ENCODE measurements at places on chromosomes 13 and 19.

- no peak for DNase-seq
Measured at GRCh38 chr19:31586282-31586681, 237.0 kb upstream of the TSHZ3 start.

DNA sequence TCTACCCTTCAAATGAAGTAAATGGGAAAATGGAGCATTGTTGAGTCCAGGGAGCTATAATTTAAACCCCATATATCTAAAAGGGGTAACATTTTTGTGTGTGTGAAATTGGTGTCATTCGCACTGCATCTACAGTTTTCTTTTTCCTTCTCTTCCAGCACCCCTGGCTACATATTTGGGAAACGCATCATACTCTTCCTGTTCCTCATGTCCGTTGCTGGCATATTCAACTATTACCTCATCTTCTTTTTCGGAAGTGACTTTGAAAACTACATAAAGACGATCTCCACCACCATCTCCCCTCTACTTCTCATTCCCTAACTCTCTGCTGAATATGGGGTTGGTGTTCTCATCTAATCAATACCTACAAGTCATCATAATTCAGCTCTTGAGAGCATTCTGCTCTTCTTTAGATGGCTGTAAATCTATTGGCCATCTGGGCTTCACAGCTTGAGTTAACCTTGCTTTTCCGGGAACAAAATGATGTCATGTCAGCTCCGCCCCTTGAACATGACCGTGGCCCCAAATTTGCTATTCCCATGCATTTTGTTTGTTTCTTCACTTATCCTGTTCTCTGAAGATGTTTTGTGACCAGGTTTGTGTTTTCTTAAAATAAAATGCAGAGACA, 28.6 kb downstream of the ALOX5AP start:
- no peak for DNase-seq

- no peak for DNase-seq
Measured at GRCh38 chr19:11191273-11191755, 6.0 kb downstream of the KANK2 start.

GRCh38 chr13:72415817-72416216, 311.6 kb downstream of the MZT1 start:
- DNase-seq: no peak

DNA sequence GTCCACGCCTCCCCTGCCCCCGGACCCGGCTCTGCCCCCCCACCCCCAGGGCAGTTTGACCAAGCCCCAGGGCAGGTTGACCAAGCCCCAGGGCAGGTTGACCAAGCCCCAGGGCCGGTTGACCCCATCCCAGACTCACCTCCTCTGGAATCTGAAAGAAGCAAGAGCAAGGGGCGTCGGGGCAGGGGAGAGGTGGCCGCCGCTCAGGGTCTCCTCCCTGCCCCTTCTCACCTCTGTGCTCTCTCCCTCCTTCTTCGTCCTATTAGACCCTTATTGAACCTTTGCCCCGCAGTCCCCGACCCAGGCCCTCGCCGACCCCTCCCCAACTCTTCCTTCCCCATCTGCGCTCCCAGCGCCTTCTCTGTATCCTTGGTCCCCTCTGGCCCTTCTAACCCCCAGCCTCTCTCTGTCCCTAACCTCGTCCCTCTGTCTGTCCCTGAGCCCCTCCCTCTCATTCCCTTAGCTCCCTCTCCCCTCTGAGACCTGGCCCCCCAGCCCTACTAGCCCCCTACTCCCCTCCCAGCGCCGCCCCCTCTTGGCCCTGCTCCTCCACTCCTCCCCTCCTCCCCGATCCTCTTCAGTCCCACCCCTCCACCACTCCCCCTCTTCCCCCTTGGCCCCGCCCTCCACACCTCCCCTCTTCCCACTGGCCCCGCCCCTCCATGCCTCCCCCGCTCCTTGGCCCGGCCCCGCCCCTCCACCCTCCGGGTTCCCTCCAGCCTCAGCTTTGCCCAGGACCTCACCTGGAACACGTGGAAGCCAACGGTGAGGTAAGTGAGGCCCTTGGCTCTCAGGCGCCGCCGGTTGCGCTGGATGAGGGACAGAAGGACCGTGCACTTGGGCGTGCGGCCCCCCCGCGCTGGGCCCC, 7.6 kb downstream of the CAPN12 start:
- DNase-seq: peak; percentile 39

GRCh38 chr13:45243077-45243476, 42.2 kb upstream of the KCTD4 start:
- no peak for DNase-seq

- DNase-seq: no peak
Measured at GRCh38 chr19:8663920-8664670, 33.7 kb downstream of the NFILZ start.

DNA sequence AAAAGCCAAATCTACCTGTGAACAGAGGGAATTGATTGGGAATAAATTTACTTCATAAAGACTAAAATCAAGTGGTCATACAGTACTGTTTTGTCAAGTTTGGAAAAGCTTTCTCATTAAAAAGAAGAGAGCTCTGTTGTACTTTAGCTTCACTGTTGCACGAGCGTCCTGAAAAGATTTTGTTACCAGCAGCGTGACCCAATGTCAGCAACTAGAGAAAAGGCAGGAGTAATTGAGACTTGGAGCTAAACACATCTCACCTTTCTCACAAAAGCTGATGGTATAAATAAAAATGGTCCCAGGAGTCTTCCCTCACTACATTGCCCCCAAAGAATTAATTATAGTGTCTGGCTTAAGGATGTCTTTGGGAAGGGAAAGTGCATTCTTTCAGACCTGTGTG, 613.7 kb downstream of the OLFM4 start:
- no peak for DNase-seq

GRCh38 chr19:42130254-42130573, 2.0 kb downstream of the POU2F2 start:
- no peak for DNase-seq

GRCh38 chr19:46294494-46294893, 2.3 kb upstream of the HIF3A start:
- DNase-seq: no peak

GRCh38 chr13:43804461-43805070, 17.8 kb upstream of the ENOX1 start:
- no peak for DNase-seq

- no peak for DNase-seq
Measured at GRCh38 chr19:898663-899062, 5.4 kb downstream of the RNU6-9 start.

DNA sequence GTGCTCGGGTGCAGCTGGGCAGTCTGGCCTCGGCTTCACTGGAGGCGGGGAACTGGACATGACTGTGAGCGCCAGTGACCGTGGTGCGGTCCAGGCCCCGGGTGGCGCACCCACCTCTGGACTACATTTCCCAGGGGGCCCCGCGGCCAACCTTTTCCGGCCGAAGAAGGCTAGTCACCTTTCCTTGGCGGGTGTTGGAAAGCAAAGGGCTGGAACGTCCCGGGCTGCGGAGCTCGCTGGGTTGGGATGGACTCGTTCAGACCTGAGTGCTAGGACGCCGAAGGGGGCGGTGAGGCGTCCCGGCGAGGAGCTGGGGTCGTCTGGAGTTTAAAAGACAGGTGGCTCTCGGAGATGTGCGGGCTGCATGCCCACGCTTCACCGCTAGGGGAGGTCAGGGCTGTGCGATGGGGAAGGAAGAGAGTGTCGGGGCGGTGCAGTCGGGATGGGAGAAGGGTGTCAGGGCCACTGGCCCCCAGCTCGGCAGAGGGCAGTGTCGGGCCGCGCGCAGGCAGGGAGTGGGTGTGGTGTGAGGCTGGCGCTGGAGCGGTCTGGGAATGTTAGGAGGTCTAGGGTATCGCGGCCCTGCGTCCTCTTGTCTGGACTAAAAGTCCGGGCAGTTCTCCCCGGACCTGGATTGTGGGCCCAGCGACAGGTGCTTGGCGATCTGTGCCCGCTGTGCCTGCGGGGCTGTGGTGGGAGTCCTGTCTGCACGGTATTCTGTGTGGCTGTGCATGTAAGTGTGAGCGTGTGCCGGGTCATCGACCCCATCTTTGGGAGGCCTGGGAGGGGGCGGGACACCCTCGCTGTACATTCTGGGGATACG, 57.1 kb downstream of the ZNF568 start:
- DNase-seq: peak; percentile 51

GRCh38 chr19:38015216-38015615, 108.2 kb downstream of the SIPA1L3 start:
- DNase-seq: no peak

DNA sequence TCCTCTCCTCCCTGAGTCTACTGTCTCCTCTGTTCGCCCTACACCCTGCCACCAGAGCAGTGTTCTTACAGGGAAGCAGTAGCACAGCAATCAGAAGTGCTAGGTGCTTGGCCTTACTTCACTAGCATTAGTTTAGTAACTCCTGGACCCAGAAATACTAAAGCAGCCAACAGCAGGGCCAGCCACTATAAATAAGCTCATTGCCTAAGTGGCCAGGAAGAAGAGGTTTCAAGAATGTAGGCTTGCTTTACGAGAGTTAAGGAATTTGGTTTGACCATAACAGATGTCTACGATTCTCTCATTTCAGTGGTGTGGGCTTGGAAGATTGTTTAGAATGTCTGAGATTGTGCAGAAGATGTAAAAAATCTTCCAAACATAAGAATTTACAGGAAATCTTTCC, 103.3 kb downstream of the ZAR1L start:
- no peak for DNase-seq

DNA sequence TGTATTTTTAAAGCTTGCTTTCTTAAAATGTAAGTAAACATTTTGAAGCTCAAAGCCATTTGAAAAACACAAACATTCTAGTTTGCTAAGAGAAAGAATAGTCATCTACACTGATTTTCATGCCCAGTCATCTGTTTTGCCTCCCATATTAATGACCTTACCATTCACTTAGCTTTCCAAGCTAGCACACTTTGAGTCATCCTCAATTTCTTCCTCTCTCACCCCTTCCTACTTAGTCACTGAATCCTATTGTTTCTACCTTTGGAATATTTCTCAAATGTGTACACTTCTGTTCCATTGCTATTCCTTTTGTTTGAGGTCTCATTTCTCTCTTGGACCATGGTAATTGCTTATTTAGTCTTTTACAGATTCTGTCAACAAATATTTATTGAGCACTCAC, 7.3 kb upstream of the HS6ST3 start:
- no peak for DNase-seq

DNA sequence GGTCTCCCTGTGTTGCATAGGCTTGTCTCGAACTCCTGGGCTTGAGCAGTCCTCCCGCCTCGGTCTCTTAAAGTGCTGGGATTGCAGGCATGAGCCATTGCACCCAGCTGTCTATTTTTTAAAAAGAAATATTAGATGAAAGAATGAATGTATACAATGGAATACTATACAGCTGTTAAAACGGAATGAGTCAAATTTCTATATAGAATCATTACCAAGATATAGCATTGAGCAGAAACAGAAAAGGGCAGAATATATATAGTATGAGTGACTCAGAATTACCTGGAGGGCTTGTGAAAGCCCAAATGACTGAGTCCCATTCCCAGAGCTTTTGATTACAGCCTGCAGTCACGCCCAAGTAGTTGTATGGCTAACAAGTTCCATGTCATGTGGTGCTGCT, 4.4 kb downstream of the DACT3 start:
- no peak for DNase-seq

DNA sequence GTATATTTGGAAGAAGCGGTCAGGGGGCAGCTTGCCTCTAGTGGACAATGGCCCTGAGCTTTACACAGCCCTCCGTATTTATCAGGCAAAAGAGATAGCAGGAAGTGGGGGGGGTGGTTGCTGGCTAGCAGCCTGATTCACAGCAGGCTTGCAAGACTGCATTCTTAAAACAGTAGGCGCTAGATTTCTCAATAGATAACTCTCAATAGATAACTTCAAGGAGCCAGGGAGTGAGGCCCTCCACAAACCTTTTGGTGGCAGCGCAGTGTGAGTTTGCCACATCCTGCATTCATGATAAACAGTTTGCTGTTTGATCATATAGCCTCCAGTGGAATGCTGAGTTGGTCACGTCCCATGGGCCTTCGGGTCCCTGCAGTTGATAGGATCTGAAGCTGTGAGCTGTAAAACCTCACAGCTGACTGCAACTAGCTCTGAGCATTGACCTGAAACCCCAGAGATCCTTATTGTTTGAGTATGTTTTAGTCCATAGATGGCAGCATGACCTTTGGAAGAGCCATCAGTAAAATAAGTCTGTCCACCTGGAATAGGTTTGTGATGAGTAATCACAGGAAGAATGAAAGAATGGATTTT, 12.2 kb downstream of the FPR3 start:
- no peak for DNase-seq

DNA sequence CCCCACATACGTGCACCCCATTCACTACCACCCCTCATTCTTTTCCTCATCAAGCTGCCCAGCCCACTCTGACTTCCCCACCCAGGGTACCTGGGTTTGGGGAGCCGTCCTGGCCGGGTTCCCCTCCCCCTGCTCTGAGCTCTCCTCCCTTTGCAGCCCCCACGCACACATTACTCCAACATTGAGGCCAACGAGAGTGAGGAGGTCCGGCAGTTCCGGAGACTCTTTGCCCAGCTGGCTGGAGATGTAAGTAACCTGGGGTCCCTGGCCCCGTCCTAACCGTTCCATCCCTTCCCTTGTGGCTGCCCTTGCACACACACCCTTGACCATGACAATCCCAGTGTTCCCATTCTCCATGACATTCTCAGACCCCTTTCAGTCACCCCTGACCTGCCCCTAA, 2.6 kb downstream of the CAPNS1 start:
- DNase-seq: no peak

DNA sequence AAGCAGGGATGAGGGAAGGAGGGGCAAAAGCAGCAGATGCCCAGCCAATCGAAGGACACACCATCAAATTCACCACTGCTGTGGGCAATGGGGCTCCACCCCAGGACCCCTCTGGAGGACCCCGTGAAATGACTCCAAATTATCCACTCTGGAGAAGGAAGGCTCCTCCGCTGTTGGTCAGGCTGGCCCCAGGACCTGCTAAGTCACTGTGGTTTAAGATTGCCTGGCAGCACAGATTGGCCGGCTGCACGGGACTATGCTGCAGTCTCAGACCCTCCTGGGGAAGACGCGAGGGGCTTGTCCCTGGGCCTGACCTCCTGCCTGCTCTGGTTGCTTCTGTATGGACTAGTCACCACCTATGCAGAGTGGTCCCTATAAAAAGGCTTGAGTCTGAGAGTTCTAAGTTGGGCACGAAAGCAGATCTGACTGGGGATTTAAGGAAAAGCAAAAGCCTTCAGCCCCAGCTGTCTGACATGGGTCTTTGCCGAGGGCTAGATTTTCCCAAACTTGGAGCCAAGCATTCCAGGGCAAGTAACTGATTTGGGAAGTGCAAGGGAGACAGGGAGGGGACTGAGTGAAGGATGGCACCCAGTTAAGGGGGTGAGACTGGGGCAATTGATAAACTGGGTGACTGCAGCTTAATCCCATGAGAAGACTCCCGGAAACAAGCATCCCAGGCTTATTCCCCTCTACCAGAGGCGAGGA, 91.7 kb downstream of the TSHZ3 start:
- DNase-seq: no peak

- DNase-seq: no peak
Measured at GRCh38 chr13:86757236-86757978, 913.8 kb upstream of the SLITRK5 start.

Data from stimulated activated CD4-positive, alpha-beta T cell treated with anti-CD3 and anti-CD28 coated beads, Interleukin-15, amount 100 ng/mL, for 1 hour (primary cell).